ENCODE measurements at places on chromosomes 3 and 15.
A peak's percentile ranks its signal among the peaks of the same experiment; 100 is the strongest.

GRCh38 chr3:144831955-144832716 is 860.5 kb downstream of the DIPK2A start:
- DNase-seq: no peak

- peak; percentile 96 for DNase-seq
Measured at GRCh38 chr15:70062321-70062956, 35.3 kb downstream of the TLE3 start.

- DNase-seq: no peak
Measured at GRCh38 chr15:41936649-41937567, 35.4 kb downstream of the EHD4 start.

DNA sequence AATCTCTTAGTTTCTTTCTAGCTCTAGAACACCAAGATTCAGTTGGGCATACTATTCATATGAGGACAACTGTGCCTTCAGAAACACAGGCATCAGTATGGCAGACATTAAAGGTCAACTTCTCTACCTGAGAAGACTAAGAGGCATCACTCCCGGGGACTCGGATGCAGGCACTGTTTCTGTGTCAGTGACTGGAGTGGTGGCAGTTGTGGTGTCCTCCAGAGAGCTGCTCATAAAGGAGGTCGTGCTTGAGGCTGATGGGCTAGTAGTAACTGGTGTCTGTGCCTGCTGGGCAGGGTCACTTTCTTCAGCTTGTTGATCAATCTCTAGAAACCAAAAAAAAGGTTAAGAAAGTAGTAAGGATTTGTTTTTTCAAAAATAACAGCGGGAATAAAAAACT is 75.2 kb downstream of the FBXL22 start:
- DNase-seq: no peak

GRCh38 chr3:10419637-10420232 is 85.7 kb downstream of the ATP2B2 start:
- no peak for DNase-seq

DNA sequence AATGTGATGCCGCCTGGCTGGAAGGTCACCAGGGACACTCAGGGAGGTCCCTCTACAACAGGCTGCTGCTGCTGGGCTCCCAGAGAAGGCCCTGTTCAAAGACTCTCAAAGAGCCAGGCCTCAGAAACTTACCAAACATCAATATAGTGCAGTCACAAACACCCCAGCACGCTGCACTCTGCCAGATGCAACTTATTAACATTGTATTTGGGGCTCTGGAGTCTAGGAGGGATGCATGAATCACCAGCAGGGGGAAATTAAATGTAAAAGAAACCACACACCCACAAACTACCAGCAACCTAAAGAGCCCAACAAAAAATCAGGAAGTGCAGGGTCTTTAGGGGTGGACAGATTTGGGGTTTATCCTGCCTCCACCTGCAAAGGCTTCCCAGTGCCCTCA is 74.6 kb upstream of the SPATA12 start:
- DNase-seq: no peak

GRCh38 chr15:26686547-26687187 is 86.2 kb downstream of the GABRB3 start:
- no peak for DNase-seq

DNA sequence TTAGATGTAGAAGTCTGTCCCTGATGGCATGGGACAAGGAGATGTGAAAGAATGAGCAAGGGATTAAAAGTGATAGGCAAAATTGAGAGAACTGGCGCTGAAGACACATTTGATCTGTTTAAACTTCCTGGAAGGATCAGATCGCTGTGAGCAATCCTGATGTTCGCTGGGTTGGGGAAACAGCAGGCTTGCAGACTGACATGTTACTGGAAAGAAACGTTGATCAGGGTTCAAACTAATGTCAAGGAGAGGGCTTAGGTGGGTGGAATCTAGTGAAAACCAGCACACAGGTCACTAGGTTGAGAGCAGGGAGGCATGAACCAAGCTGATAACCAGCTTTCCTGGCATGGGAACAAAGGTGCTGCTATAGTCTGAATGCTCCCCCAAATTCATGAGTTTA is 34.5 kb upstream of the SPTSSB start:
- DNase-seq: no peak

- no peak for DNase-seq
Measured at GRCh38 chr3:196181127-196181546, 30.1 kb downstream of the ZDHHC19 start.

- DNase-seq: no peak
Measured at GRCh38 chr3:168653255-168653654, 557.5 kb upstream of the GOLIM4 start.

DNA sequence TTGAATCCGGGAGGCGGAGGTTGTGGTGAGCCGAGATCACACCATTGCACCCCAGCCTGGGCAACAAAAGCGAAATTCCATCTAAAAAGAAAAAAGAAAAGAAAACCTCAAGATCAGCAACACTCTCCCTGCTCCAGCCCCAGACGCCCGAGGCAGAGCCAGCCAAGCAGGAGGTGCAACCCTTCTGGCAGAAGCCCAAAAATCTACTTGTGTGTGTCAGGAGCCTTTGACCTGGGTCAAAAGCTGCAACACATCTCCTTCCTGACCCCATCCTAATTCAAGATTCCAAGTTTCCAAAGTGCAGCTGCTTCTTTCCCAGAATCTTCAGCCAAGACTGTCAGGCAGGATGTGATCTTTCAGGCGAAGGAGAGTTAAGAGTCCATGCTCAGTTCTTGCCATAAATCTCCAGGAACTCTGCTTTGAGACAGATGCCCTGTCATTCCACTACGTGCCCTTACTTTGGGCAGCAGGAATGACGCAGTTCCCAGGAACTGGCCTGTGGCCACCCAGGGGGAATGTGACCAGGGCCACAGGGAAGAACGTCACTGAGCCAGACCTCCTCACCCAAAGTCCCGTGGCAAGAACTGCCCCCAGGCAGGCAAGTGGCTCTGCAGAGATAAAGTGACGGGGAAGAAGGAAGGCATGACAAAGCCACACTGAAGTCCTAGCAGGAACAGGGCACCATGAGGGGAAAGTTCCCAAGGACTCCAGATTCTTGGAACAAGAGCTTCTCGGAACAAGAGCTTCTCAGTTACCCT is 39.4 kb downstream of the SH3BP5 start:
- no peak for DNase-seq

DNA sequence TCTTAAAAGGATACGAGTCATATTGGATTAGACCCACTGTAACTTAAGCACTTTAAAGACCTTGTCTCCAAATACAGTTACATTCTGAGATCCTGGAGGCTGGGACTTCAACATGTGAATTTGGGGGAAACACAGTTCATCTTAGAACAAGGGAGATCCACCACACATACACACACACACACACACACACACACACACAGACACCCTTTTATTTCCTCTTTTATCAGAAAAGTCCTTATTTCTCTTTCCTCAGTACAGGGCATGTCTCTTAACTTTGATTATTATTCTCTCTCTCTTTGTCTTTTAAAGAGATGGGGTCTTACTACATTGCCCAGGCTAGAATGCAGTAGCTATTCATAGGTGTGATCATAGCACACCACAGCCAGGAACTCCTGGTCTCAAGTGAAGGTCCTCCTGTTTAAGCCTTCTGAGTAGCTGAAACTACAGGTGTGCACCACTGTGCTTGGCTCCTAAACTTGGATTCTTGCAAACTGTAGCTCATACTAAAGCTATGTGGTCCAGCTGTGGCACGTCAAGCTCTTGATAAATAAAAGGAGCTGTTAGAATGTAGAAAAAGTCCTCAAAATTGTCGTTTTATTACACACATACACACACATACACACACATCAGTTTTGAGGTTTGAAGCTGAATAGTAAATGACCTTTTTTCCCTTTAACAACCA is 7.4 kb downstream of the GOLM2 start:
- DNase-seq: no peak

DNA sequence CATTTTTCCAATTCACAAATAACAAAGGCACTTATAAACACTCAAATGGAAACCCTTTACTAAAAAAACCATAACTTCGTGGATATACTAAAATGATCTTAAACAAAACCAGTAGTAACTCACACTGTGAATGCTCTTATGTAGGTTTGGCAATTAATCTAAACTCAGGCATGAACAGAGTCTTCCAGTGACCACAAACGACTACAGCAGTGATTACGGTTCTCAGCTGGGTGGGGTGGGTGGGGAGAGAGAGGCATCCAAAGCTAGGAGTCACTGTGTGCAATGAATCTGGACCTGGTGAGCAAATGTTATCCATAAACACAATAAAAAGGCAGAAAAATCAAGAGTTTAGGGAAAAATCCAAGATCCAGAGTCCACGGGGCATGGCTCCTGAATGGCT is 21.3 kb downstream of the SLC12A8 start:
- no peak for DNase-seq

- peak; percentile 47 for DNase-seq
Measured at GRCh38 chr3:152222327-152222726, 46.4 kb upstream of the MBNL1 start.

DNA sequence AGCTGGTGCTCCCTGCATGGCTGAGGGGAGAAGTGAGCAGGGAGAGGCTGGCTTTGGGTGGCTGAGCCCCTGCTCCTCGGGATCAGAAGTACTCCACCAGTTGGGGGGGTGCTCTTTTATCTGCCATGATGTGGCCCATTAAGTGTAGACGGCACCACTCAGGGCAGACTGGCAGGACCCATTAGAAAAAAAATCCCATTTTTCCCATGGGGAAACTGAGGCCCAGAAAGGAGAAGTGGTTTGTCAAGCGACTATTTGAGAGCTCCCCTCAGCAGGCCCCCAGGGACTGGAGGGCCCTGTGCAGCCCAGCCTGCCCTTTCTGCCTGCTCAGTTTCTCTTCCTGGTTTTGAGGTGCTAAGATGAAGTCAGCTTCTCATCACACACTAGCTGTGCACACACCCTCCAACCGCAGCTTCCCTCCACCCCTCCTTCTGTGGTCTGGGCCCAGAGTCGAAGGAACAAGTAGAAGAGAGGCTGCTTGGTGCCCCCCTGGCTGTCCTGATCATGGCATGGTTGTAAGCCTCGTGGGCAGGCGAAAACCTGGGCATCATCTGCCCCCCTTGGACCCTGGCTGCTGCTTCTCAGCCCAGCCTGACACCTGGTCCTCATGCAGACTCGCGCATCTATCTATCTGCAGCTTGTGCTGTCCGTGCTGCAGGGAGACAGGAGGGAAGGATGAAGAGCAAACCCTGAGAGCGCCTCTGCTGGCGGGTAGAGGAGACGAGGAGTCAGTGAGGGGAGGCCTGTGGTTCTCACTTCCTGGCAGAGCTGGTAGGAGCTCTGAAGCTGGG is 5.6 kb downstream of the CSK start:
- no peak for DNase-seq

GRCh38 chr3:58333206-58334012 is 717 bp downstream of the PXK start:
- no peak for DNase-seq

DNA sequence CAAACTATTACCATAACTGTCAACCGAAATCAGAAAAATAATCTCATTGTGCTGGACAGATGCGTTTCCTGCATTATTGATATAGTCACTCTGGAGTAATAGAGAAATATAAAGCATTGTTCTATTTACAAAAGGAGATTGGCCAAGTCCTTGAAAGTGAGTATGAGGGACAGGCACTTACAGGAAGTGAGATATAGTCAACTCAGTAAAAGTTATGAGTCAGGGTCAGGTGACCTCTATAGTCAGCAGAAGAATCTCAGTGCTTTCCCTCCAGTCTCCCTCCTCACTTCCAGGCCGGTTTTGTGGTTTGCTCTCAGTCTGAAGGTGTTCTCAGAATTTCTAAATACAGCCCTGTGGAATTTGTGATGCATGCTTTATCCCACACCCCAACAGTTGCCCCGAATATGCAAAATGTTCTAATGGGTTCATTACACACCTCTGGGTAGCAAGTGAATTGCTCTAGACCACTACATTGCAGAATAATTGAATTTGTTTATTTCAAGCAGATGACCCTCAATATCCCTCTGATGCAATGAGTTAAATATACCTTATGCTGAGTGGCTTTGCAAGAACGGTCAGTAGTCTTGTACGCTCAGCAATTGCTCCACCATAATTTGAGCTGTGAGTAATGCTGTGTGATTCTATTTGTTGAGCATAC is 787.7 kb downstream of the MCTP2 start:
- no peak for DNase-seq

GRCh38 chr3:96813820-96814650 is at the start of gene EPHA6:
Gene EPHA6 (plus strand): TSS chr3:96814594.
- DNase-seq: peak; percentile 1

DNA sequence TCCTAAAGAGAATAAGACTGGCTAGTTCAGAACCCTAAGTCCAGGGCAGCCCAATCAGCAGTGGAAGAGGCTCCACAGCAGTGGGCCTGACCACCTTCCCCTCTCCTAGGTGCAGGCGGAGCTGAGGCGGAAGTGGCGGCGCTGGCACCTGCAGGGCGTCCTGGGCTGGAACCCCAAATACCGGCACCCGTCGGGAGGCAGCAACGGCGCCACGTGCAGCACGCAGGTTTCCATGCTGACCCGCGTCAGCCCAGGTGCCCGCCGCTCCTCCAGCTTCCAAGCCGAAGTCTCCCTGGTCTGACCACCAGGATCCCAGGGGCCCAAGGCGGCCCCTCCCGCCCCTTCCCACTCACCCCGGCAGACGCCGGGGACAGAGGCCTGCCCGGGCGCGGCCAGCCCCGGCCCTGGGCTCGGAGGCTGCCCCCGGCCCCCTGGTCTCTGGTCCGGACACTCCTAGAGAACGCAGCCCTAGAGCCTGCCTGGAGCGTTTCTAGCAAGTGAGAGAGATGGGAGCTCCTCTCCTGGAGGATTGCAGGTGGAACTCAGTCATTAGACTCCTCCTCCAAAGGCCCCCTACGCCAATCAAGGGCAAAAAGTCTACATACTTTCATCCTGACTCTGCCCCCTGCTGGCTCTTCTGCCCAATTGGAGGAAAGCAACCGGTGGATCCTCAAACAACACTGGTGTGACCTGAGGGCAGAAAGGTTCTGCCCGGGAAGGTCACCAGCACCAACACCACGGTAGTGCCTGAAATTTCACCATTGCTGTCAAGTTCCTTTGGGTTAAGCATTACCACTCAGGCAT is 33.7 kb downstream of the VIPR1 start:
- DNase-seq: no peak

- no peak for DNase-seq
Measured at GRCh38 chr3:42189001-42189460, 77.0 kb downstream of the CCK start.

DNA sequence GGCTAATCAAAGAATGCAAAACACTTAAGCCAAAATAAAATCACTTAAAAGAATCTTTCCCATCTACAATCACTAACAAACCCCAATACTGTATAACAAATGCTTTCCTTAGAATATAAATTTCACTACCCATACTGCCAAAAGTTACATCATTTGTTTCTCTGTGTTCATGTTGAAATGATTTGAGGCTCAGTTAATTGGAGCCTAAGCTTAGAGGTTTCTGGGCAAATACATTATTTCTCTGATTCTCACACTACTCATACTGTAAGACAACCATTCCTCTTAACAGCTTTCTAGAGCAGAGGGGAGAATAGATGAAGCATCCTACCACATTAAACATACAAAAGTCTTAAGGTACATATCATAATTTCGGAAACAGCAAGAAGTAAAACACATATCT is 2.1 kb downstream of the RIOX2 start:
- peak; percentile 17 for DNase-seq

- no peak for DNase-seq
Measured at GRCh38 chr3:144102421-144102820, 130.8 kb downstream of the DIPK2A start.

All from GM04504 (cell line).